GM04503 (cell line): ENCODE measurements at places on chromosomes 5 and 9.
A peak's percentile ranks its signal among the peaks of the same experiment; 100 is the strongest.

DNA sequence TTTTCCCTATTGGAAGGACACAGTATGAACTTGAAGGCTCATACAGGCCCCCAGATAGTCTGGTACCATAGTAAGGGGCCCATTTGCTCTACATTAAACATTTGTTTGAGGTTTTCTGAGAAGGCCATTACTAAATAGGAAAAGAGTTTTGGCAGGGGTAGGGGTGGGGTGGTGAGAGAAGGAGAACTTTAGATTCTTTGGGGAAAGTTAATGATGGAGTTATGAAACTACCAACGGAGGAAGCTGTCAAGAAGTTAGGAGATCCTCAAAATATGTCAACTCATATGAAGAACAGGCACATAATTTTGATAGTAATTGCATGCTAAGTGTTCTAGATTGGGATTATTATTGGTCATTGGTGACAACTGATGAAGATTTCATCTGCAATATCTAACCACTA lies 114.7 kb downstream of the TAF11L14 start:
- DNase-seq, result no peak

DNA sequence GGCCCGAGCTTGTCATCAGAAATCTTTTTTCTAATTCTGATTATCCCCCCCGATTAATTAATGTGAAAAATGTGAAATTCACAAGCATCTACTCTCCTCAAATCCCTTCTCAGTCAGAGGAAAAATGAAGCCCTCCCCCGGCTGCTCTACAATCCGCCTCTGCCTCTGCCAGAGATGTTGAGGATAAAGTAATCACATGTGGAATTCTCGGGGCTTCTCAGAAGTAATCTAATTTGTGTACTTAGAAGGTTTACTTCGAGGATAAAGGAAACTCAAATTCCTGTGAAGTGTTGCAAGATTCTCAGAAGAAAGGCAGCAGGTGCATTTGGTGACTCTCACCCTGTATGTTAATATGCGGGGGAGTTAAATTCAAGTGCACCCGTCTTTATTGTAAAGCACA lies 726.1 kb upstream of the ADAMTS16 start:
- DNase-seq, result no peak

DNA sequence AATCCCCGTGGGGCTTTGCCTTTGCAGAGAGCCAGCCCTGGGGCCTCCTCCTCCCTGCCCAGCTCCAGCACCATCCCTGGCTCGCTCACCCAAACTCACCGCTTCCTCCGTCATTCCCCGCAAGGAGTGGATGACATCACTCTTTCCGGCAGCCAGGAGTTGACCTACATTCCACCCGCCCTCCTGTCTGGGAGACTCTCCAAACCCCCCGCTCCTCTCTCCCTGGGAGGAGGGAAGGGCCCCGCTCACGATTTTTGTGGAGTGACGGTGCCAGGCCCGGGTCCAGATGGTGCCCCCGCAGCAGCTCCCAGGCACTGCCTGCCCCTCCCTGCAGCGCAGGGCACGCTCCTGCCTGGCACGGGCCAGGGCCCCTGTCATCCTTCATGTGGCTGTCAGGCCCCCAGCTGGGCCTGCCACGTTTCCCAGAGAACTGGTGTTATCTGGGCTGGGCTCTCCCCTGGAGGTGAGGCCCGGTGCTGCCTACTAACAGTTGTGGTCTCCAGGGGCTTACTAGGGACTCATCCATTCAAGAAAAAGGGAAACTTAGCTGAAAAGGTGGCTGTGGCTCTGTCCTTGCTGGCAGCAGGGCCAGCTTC lies 52.3 kb downstream of the NTNG2 start:
- peak; percentile 68 for DNase-seq

DNA sequence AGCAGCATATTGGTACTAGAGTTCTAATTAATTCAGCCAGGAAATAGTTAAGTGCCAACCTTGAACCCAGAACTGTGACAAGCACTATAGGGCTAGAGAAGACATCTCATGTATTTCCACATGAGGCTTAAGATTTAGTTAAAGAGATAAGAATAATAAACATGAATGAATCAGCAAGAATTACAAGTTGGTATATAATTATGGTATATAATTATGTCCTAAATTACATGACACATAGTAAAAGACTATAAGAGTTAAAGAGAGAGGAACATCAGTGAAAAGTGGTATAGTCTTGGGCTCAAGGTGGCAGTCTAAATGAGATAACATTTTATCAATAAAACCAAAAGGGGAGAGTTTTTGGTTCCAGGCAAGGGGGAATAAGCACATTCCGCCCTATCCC lies 223.1 kb upstream of the NFIL3 start:
- no peak for DNase-seq

DNA sequence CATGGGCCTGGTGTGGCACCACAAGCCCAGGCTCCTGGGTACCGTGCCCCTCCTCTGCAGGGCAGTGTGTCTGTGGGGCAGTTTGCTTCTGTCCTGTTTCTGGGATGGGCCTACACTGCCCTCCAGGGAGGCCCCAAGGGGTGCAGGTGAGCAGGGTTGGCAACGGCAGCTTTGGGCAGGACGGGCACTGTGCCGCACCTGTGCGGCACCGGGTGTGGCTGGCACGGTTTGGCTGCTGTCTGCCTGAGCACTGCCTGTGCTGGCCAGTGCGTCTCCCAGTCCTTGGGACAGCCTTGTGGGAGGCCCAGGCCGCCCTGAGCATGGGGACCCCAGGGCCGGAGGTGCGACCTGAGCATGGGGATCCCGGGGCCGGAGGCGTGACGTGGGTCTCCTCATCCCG lies 37.2 kb downstream of the RXRA start:
- DNase-seq, result no peak

DNA sequence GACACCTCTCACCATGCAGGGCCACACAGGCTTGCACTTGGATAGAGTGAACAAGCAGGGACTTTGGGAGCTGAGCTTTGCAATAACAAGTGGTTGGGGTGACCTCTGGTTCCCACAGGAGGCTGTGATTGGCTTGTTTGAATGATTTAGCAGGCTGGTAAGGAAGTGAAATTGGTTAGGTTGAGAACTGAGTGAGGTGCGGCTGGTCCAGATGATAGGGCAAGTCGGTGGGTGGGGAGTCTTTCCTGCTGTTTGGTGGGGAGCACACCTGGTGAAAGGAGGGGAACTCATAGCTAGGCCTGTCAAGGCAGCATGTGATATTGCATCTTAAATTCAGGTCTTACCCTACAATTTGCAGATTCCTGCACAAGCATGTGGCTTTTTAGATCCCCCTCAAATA lies 794.6 kb upstream of the ZNF608 start:
- DNase-seq, result no peak
